Esophagus squamous epithelium (tissue), 5 donors: ENCODE measurements at places on chromosomes 2 and 18. TPM values are rescaled to one million over a fixed set of nuclear protein-coding genes. Genes with fewer than 3 reads are reported as not detected.

DNA sequence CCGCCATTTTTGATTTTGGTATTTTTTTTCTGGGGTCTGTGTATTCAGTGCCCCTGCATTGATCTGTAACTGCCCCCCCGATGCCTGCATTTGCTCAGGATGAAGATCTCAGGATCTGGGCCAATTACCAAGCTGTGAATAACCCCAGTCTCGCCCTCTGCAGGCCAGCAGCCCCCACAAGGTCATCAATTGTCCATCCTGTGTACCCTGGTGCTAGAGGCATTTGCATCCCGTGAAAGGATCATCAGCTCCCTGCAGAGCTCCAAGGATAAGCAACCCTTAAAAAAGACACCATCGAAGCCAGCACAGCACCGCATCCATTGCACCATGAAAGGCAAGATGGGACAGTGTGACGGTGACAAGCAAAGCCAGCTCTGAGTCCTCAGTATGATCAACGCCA, 154.1 kb upstream of the KLHL29 start:
- H3K36me3 ChIP-seq: no peaks in the 10 kb centered on the region
- H3K4me3 ChIP-seq: no peak overlapping the region
- no peaks in the 10 kb centered on the region for H3K4me1 ChIP-seq
- no peaks in the 10 kb centered on the region for H3K27me3 ChIP-seq
- DNase-seq: no peak

DNA sequence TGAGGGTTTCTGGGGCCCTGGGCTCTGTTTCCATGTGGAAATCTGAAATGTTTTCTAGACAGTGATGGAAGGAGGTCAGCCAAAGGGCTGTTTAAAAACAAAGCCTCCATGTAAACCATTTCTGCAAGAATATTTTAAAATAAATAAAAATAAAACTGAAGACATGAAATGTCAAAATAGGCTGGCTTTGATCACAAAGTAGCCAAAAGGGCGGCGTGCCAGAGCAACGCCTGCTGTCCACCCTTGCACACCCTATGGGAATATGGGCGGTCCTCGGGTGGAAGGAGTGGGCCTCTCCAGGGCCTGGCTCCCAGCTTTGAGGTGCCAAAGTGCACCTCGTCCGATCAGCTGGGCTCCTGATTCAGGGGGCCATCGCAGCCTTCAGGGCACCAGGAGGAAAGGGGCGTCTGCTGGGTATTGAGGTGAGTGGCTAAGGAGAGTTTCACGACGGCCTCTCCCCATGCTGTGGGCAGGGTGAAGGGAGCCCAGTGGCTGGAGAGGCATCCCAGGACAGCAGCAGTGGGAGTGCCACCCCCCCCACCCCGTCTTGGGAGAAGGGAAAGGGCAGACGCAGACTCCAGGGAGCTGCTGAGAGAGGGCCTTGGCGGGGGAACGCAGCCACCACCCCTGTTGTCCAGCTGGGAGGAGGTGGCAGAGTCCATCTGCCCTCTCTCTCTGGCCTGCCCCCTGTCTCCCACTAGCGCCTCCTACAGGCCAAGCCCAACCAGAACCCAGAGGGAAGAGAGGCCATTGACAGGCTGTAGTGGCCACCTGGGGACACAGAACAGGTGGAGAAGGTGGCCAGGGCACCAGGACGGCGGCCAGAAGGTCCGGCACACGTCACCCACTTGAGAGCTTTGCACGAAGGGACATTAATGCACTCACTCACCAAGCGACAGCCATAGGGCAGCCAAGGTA, 5.7 kb upstream of the ERFE start:
- DNase-seq: no peak
- H3K4me1 ChIP-seq: peaks cover under 1% of the 10 kb centered on the region
- no peaks in the 10 kb centered on the region for H3K36me3 ChIP-seq
- no peak overlapping the region for H3K4me3 ChIP-seq
- peaks cover 6% of the 10 kb centered on the region for H3K27me3 ChIP-seq
- H3K27ac ChIP-seq: peak overlapping the region; percentile 58

- no peak overlapping the region for H3K4me3 ChIP-seq
- DNase-seq: no peak
- no peaks in the 10 kb centered on the region for H3K36me3 ChIP-seq
- no peak overlapping the region for H3K27ac ChIP-seq
- H3K27me3 ChIP-seq: no peaks in the 10 kb centered on the region
- H3K4me1 ChIP-seq: no peaks in the 10 kb centered on the region
These were observed 109.6 kb upstream of the SPOPL start for GRCh38 chr2:138391946-138392345.

- no peak overlapping the region for H3K27ac ChIP-seq
- H3K4me1 ChIP-seq: peaks cover 40% of the 10 kb centered on the region
- DNase-seq: no peak
- H3K36me3 ChIP-seq: no peaks in the 10 kb centered on the region
These were observed 33.8 kb downstream of the LPIN2 start for GRCh38 chr18:2979129-2979528.

DNA sequence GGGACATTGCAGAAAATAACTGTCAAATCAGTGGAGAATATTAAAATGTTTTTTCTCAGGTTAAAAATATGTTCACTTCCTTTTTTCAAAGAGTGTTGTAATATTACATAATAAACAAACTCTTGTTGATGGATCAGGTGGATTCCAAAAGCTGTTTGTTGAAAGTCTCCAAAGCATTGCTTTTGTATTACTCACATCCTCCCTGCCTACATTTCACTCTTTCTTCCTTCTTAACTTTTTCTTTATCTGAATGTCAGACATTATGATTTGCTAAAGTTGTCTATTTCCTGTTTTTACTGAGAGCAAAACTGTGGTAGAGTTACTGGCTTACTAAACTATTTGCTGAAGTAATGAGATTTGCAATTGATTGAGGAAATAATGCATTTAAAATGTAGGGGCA, 92.1 kb downstream of the CDH19 start:
- no peaks in the 10 kb centered on the region for H3K36me3 ChIP-seq
- no peak for DNase-seq
- no peaks in the 10 kb centered on the region for H3K27me3 ChIP-seq
- H3K4me1 ChIP-seq: no peaks in the 10 kb centered on the region
- no peak overlapping the region for H3K4me3 ChIP-seq
- no peak overlapping the region for H3K27ac ChIP-seq

RBM44 gene
- total RNA-seq: 0.18 TPM

- H3K36me3 ChIP-seq: no peaks in the 10 kb centered on the region
- H3K27ac ChIP-seq: no peak overlapping the region
- no peaks in the 10 kb centered on the region for H3K27me3 ChIP-seq
- no peak overlapping the region for H3K4me3 ChIP-seq
These were observed 194.9 kb upstream of the HAAO start for GRCh38 chr2:42987112-42987922.

DNA sequence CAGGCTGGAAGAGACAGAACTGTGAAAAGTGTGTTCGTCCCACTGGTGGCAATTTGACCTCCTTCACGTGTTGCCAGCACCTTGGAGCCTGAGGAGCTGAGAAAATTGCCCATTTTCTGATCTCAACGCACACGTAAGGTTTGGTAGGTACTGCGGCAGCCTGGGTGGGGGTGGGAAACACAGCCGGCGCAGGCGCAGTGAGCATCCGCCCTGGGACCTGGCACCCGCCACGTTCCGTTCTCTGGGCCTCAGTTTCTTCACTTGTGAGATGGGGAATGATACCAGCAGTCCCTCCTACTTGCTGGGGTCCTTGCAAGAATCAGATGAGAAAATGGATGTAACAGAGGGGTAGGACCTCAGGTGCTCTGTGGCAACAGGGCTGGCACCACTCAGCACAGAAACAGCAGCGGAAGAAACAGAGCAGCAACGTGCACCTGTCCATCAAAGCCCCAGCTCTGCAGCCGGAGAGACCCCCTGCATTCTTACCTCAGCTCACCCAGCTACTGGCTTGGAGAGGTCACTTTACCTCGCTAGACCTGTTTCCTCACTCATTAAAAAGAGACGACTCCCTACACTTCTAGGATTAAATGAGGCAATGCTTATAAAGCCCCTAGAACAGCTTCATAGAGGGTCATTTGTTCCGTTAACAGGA, 458.0 kb upstream of the ID2 start:
- H3K27me3 ChIP-seq: no peaks in the 10 kb centered on the region
- no peak overlapping the region for H3K27ac ChIP-seq
- no peaks in the 10 kb centered on the region for H3K4me1 ChIP-seq
- no peak overlapping the region for H3K4me3 ChIP-seq

DNA sequence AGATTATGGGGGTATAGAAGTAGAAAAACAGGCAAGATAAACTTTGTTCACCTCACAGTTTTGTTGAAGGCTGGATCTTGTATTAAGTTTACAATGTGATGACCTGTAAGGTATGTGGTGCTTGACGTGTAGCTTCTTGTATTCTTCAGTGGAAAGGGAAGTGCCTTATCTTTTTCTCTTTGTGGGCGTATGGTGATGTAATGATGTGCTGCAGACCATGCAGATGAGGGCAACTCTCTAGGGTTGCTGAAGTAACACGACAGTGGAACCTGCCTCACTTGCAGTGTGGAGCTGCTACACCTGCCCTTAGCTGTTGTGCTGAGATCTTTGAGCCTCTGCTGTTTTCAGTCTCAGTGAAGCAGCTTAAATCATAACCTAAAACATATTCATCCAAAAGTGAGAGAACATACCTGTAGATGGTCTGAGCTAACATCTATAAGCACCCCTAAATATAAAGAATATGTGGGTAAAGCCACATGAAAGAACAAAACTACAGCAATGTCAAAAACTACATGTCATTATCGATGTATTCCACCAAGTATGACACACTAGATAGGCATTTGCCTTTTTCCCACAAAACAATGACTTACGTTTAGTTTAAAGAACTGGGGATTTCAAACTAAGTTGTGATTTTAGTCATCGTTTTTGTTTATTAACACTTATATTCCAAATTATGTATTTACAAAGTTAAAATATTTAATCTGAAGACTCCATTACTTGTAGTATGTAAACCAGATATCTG, 1144.1 kb downstream of the CNTNAP5 start:
- DNase-seq: no peak
- no peaks in the 10 kb centered on the region for H3K27me3 ChIP-seq
- no peaks in the 10 kb centered on the region for H3K4me1 ChIP-seq
- no peak overlapping the region for H3K4me3 ChIP-seq

DNA sequence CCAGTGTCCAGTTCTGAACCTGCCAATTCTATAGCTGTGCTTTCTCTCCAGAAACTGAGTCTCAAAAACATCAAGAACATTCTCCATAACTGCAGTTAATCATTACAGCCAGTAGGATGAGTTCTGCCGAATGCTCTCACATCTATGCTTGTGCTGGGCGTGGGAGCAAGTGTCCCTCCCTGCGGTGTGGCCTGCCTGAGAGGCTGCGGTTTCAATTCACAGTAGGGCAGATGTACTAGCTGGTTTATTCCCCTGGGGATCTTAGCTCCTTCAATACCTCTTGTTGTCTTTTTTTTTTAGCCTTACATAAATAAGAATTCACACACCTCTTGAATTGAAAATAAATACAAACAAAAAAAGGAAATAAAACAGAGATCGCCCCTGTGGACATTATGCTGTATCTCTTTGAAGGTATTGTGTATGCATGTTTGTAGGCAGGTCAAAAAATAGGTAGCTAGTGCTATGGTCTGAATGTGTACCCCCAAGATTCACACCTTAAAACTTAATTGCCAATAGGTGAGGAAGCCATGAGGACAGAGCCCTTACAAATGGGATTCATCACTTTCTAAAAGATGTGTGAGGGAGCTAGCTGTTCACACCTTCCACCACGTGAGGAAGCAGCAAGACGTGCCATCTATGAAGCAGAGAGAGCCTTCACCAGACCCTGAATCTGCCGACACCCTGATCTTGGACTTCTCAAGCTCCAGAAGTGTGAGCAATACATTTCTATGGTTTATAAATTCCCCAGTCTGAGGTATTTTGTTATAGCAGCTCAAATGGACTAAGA, 74.3 kb downstream of the BCL2L11 start:
- DNase-seq: no peak
- H3K27me3 ChIP-seq: no peaks in the 10 kb centered on the region
- no peaks in the 10 kb centered on the region for H3K36me3 ChIP-seq
- H3K27ac ChIP-seq: no peak overlapping the region
- no peak overlapping the region for H3K4me3 ChIP-seq

DNA sequence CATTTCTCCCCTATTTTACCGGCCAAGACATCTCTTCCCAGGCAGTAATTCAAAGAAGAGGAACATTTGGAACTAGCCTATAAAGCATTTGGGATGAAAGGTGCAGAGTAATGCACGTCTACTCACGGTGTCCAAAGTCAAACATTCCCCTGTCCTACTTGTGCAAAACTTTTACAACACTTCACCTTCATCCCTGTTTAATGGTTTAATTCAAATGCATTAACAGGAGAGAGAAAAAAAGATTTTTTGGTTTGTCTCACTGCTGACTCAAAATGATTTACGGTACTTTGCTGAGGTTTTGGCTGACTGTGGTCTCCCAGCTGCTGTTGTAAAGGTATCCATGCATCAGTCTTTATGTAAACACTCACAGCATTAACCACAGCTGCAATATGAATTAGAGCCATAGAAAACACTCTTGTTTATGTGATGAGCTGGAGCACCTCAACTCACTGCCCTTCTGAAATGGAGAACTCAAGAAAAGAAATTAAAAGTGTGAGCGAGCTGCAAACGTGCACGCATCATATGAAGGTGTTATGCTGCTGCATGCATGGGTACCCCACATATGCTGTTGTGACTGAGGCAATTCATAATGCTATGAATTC, 220.5 kb downstream of the PIEZO2 start:
- no peak overlapping the region for H3K4me3 ChIP-seq
- H3K4me1 ChIP-seq: no peaks in the 10 kb centered on the region
- H3K27me3 ChIP-seq: no peaks in the 10 kb centered on the region

DNA sequence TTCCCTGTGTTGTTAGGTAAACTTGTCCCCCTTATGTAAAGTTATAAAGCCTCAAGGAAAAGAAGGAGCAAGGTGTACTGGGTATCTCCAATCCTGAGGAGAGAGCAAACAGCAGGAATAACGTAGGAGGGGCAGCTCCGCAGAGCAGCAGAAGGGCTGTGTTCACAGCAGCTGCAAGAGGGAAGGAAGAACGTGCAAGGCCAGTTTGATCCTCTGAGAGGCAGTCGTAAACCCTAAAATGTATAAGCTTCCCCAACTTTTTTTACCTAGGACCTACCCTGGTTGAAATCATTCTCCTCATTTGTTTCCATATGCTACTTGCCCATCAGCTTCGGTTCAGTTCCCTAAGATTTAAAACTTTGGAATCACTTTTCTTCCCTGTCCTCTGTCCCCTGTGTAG, 51.9 kb upstream of the MAP3K20 start:
- no peak overlapping the region for H3K4me3 ChIP-seq
- no peaks in the 10 kb centered on the region for H3K36me3 ChIP-seq
- H3K27ac ChIP-seq: no peak overlapping the region
- DNase-seq: no peak

CD8B gene
- 5.5 TPM for total RNA-seq

DNA sequence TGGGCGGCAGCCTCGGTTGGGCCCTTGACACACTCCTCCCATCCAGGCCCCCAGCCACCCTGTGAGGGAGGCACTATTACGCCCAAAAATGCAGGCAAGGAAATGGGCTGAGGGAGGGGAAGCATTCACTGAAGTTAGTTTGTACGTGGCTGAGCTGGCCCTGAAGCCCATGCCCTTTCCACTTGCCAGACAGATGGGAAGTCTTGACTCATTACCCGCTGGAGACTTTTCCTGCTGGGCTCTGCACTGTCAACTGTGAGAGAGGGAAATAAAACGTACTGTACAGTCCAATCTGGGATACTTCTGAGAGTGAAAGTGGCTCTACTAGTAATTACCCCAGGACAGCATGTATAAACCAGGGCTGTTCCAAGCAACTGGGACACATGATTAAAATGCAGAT, 125.9 kb downstream of the MSH2 start:
- H3K27ac ChIP-seq: no peak overlapping the region
- no peaks in the 10 kb centered on the region for H3K4me1 ChIP-seq
- H3K27me3 ChIP-seq: no peaks in the 10 kb centered on the region
- no peak for DNase-seq
- no peaks in the 10 kb centered on the region for H3K36me3 ChIP-seq

- DNase-seq: no peak
- H3K36me3 ChIP-seq: peaks cover 3% of the 10 kb centered on the region
- no peak overlapping the region for H3K4me3 ChIP-seq
- no peaks in the 10 kb centered on the region for H3K4me1 ChIP-seq
These were observed 40.6 kb downstream of the GEMIN6 start for GRCh38 chr2:38818565-38818964.

LRRTM4 gene
- total RNA-seq: not detected
